ENCODE measurements at places on chromosomes 5 and 9.

DNA sequence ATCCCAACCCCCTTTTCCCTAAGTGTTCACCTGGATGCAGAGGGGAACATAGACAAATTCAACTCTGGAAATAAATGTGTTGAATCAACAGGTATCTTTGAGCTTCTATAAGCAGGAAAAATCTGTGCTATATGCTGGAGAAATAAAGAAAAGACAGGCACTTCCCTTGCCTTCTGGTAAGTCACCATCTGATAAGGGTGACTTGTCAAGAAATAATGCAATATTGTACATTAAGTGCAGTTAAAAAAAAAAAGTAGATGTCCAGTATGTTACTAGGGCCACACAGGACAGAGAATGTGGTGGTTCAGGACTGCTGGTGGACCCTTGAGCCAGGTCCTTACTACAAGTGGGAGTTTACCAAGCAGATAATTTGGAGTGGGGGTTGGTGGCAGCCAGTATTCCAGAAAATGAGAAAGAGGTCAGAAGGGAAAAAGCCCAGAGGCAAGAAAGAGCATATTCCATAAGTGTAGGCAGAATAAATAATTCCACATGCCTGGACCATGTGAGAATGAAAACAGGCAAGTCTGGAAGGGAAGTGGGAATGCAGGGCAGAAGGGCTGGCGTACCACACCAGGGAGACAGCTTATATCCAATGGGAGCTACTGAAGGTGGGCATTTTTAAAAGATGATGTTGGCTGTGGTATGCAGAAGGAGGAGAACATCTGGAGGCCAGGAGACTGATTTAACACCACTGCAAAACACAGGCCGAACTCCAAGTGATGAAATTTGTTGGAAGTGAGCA, 209.9 kb downstream of the SEMA5A start:
- no peak for DNase-seq

- DNase-seq: no peak
These were observed 50.7 kb downstream of the ZNF622 start for GRCh38 chr5:16414861-16415260.

GRCh38 chr9:135474915-135475314, 4.7 kb upstream of the PPP1R26 start:
- no peak for DNase-seq

DNA sequence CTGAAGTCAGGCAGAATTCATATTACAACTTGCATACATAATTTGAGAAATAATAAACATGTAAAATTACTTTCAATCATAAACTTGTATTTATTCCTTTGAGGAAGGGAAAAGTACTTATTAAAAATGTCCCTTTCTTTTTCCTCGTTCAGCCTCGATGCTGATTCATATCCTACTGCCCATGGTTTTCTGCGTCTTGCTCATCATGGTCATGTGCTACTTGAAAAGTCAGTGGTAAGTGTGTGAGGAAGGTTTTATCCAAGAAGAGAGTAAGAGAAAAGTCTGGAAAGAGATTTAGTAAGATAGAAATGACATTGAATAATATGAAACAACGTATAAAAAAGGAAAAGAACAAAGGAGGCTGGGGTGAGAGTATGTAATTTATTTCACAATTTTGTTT, 85.9 kb downstream of the OSMR start:
- no peak for DNase-seq

DNA sequence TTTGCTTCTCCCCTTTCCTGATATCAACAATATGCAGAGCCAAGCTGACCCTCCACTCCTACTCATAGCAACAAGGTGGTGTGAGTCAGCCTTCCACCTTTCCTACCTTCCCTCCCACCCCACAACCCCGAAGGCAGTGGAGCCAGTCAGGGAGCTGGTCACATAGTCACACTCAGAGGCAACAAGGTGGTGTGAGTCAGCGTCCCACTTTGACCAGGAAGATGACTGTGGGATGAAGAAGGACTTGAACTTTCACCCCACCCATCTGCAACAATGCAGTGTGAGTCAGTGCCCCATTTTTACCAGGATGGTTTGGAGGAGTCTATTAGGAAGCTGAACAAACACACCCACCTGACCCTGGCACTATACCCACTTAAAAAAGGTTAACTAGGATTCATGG, 30.1 kb upstream of the ZNF782 start:
- no peak for DNase-seq

DNA sequence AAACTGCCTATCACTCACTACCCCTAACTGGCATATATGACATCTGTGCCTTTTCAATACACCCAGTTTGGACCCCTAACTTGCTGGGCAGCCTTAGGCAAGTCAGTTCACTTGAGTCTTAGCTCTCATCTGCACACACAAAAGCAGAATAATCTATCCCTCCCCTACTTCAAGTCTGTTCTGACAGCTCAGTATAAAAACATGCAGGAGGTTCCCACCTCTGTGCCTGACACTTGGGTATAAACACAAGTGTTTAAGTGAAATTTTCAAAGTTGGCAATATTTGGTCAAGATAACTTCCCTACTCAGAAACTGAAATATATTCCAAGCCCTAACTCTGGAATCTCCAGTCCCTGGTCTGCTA, 12.6 kb downstream of the HNRNPH1 start:
- no peak for DNase-seq

GRCh38 chr9:87725900-87726709, at the start of gene CTSL:
TSS of gene CTSL (plus strand) at chr9:87726119. CDS start at chr9:87727604, 1,485 bp downstream.
- no peak for DNase-seq

DNA sequence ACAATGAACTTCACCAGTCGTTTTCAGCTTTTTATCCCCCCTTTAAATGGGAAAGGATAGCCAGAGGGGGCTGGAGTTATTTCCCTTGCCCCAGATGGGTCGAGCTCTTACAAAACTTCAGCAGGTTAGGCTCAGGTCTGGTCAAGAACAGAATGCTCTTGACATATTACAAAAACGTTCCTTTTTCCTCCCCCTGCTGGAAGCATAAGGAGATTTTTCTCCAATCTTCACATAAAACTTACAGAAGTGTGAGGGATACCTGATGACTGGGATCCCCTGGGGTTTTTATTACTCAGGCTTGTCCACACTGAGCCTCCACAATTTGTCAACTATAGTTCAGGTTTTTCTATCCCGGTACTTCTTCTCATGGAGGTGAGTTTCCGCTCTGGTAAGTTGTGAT, 60.8 kb downstream of the CSF2 start:
- DNase-seq: no peak

DNA sequence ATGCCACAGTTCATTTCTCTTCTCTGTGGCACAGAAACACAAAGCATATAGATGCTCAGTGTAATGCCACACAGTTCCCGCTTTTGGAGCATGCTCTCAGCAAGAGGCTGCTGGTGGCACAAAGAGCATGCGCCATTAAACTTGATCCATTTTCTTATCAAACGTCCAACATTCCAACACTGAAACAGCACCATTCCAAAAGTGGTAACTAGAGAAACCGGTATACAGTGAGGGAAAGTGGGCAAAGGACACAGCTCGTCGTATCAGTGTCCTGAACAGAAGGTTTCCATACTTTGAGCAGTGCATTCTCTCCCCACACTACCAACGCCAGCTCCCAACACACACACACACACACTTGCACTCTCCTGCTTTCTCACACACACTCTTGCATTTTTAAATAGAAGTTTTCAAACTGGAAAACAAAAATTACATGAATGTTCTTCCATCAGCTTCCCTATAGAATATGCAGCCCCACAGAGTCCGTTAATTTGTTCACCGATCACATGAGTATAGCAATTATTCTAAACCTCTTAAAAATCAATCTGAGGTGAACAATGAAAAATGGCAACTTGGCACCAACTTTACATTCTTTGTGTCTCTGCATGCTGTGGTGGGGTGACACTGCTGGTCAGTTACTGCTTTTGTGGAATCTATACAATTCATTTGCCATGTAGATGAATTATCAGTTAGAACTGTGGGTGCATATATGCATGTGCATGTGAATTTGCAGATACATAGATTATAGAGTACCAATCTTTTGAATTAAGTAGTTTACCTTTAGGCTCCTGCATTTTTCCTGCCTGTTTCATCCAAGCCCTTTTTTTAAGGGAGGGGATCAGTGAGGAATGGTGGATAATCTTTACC, 5.7 kb downstream of the NFIB start:
- no peak for DNase-seq

DNA sequence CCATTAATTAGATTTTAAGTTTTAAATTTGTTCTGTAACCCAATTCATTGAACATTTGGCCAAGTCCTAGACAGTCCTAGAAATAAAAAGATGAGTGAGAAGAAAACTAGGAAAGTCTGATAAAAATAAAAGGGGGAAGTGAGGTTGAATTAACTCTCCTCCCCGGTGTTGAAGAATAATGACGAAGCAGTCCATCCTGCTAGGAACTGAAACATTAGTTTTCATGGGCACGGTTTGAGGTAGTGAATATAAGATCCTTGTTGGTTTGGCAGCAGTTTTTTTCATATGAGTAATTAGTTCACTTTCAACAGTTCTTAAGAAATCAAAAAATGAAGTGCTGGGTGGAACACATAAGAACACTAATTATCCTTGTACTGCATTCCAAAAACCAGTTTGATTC, 103.1 kb downstream of the MTREX start:
- no peak for DNase-seq

DNA sequence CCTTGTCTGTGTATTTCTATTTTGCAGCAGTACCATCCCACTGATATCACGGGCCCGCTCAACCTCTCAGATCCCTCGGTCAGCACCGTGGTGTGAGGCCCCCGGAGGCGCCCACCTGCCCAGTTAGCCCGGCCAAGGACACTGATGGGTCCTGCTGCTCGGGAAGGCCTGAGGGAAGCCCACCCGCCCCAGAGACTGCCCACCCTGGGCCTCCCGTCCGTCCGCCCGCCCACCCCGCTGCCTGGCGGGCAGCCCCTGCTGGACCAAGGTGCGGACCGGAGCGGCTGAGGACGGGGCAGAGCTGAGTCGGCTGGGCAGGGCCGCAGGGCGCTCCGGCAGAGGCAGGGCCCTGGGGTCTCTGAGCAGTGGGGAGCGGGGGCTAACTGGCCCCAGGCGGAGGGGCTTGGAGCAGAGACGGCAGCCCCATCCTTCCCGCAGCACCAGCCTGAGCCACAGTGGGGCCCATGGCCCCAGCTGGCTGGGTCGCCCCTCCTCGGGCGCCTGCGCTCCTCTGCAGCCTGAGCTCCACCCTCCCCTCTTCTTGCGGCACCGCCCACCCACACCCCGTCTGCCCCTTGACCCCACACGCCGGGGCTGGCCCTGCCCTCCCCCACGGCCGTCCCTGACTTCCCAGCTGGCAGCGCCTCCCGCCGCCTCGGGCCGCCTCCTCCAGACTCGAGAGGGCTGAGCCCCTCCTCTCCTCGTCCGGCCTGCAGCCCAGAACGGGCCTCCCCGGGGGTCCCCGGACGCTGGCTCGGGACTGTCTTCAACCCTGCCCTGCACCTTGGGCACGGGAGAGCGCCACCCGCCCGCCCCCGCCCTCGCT, 1.9 kb downstream of the LRRC26 start:
- no peak for DNase-seq

DNA sequence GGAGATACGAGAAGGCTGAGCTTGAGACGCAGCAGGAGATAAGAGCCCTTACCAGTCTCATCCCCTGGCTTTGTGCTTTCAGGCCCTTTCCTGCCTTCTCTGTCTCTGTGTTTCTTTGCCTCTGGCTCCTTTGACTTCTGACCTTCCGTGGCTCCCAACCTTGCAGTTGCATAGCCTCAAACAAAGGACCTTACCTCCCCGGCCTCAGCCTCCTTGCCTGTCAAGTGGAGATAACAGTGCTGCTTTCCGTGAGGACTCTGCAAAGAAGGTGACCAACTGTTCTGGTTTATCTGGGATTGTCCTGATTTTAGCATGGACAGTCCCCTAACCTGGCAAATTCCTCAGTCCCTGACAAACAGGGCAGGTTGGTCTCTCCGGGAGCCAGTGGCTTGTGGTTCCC, 287.8 kb upstream of the MVB12B start:
- DNase-seq: no peak

DNA sequence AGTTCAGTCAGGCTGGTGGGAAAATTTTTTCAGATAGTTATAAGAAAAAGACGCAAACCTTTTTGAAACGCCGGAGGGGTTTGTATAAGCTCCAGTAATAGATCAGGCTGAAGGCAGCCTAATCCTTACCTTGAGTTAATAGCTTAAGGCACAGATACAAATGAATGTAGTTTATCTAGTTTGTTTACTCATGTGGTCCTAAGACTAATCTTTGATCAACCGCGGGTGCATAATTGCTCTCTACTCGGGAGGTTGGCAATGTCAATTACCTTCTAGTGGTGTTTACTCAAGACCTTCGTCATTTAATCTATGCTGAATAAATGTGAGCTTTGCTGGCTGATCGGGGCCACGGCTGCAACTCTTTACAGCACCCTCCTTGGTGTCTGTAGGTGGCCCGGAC, 665 bp upstream of the INSL4 start:
- no peak for DNase-seq

DNA sequence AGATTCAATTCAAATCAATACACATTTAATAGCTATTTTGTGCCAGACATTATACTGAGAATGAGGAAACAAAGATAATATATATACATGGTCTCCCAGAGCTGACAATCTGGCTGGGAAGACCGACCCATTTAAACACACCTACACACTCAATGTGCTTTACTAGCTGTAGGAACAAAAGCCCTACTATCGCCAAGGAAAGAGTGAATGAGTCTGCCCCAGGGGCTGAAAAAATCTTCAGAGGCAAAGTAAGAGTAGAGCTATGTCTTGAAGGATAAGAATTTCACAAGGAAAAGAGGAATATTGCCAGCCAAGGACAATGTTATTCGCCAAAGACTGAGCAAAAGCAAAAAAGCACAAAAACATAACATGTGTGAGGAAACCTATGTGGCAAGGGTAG, 6.6 kb downstream of the PFDN1 start:
- DNase-seq: no peak

DNA sequence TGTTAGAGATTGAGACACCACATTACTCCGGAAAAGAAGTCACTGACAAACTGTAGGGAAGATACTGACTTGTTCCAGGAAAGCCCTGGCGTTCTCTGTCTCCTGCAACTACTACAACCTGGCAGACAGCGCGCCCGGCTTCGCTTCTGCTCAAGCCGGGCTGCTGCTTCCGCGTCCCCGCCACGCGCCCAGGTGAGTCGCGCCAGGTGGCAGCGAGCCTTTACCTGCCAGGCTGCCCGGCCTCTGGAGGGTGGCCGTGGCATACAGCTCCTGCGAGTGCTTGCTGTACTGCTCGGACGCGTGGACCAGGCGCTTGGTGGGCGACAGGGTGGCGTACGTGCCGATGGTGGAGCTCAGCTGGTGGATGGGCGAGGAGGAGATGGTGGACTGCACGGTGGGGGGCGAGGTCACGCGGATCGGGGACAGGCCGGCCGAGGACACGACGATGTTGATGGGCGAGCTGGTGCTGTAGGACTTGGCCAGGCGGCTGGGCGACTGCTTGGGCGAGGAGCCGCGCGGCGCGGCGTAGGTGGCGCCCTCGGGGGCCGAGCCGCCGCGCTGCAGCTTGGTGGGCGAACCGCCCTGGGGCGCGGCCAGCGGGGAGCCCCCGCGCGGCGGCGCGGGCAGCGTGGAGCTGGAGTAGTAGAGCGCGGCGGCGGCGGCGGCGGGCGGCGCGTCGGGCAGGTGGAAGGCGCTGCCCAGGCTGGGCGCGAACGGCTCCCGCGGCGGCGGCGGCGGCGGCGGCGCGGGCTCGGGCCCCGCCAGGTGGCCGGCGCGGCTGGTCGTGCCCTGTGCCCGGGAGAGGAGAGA, 519.6 kb downstream of the CTNND2 start:
- peak; percentile 51 for DNase-seq

Data from COR-L47 (cell line).